IMR-90 (cell line): ENCODE measurements at places on chromosomes 11 and 22. TPM values are rescaled to one million over a fixed set of nuclear protein-coding genes. Genes with fewer than 3 reads are reported as not detected.

- no peak for DNase-seq
- H3K27me3 ChIP-seq: peaks cover 5% of the 10 kb centered on the region
- H3K4me3 ChIP-seq: no peak overlapping the region
- H3K36me3 ChIP-seq: no peaks in the 10 kb centered on the region
- H3K4me1 ChIP-seq: no peaks in the 10 kb centered on the region
These were observed 235.1 kb downstream of the BUD13 start for GRCh38 chr11:116537709-116538108.

GRCh38 chr11:4851033-4851432 is 2.0 kb upstream of the OR51S1 start:
- H3K36me3 ChIP-seq: no peaks in the 10 kb centered on the region
- no peaks in the 10 kb centered on the region for H3K27me3 ChIP-seq
- H3K27ac ChIP-seq: no peak overlapping the region
- no peak overlapping the region for H3K4me3 ChIP-seq
- no peaks in the 10 kb centered on the region for H3K4me1 ChIP-seq
- peak; percentile 47 for DNase-seq

Gene POTEH
- polyA plus RNA-seq: not detected in 2 replicates

Gene MB
- polyA plus RNA-seq: not detected in 2 replicates

Gene ISX
- not detected in 2 replicates for polyA plus RNA-seq

GRCh38 chr11:65134952-65135632 is 773 bp upstream of the SYVN1 start:
- DNase-seq: peak; percentile 97
- peaks cover 6% of the 10 kb centered on the region; the same call in 1 of the 2 replicates for H3K4me1 ChIP-seq
- H3K27me3 ChIP-seq: no peaks in the 10 kb centered on the region
- H3K36me3 ChIP-seq: peaks cover 27% of the 10 kb centered on the region
- peak overlapping the region; percentile 99 for H3K27ac ChIP-seq
- H3K4me3 ChIP-seq: peak overlapping the region; percentile 63

DNA sequence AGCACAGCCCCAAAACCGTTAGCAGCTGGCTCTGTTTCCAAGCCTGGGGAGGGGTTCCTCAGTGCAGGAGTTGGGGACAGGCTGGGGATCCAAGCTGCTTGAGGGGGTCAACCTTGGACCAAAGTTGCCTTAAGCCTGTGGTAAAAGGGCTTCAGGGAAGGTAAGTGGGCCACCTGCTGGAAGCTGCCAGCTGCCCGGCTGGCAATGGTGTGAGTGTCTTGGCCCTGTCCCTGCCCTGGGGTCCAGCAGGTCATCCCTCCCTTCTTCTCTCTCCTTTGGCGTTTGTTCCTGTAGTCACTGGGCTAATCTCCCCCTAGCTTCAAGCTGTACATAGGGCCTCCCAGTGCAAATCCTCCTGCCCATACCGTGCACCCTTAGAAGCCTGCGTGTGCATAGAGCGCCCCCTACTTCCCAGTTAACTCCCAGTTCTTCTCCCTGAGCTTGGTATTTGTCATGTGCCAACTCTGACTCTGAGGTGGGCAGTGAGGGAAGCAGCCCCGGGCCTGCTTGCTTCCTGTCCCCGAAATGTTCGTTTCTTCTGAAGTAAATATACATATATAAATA is 4.4 kb downstream of the TMEM258 start:
- peaks cover 3% of the 10 kb centered on the region; the same call in 1 of the 2 replicates for H3K4me1 ChIP-seq
- H3K36me3 ChIP-seq: peaks cover 62% of the 10 kb centered on the region

Gene OR6Q1
- polyA plus RNA-seq: not detected in 2 replicates

Gene OR52R1
- polyA plus RNA-seq: not detected in 2 replicates

- H3K4me1 ChIP-seq: peaks cover 39% of the 10 kb centered on the region
- no peak overlapping the region for H3K27ac ChIP-seq
- H3K36me3 ChIP-seq: peaks cover 33% of the 10 kb centered on the region
These were observed 81.4 kb upstream of the AKIP1 start for GRCh38 chr11:8829556-8829955.

DNA sequence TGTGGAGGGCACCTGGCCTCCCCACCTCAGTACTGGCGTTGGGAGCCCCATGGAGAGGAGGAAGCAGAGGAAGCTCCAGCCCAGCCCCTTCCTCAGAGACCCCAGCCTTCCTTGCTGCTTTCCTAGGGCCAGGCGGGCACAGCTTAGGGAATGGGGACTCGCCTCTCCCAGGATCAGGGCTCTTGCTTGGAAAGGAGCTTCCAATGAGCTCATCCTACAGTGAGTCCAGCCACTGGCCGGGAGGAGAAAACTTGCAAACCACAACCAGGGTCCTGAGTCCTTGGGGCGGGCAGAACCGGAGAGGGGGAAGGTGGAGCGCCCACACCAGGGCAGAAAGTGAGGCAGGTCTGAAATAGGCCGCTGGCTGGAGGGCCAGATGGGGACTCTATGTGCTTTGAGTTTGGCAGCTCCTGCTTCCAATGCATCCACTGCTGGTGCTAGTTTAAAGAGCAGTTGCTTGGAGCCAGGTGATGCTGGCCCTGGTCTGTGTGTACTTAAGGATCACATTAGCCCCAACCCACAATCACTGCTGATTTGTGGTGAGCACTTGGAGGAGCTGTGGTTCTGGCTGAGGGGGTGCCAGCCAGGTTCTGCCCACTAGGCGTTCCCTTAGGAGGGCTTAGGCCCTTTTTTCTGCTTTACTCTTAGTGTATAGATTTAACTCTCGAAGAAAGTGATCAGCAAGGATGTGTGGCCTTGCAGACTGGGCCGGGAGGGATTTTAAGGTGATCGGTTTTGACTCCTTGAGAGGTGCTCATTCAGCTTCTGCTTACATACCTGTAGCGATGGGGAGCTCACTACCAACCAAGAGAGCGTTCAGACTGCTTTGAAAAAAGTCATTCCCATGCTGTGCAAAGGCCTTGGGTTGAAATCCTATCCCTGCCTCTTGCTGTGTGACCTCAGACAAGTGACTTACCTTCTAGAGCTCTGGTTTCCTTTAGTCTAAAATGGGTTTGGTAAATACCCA is 81.9 kb downstream of the TP53I11 start:
- no peaks in the 10 kb centered on the region for H3K36me3 ChIP-seq
- DNase-seq: no peak
- H3K27me3 ChIP-seq: peaks cover 14% of the 10 kb centered on the region
- peaks cover 4% of the 10 kb centered on the region for H3K4me1 ChIP-seq
- no peak overlapping the region for H3K27ac ChIP-seq
